SJSA1 (cell line): ENCODE measurements at places on chromosomes 12 and 14. TPM values are rescaled to one million over a fixed set of nuclear protein-coding genes. Genes with fewer than 3 reads are reported as not detected.

The OXA1L gene
- 42.9 and 54.4 TPM in 2 replicates for total RNA-seq

The DHRS2 gene
- 0.21 and 1.2 TPM in 2 replicates for total RNA-seq

DNA sequence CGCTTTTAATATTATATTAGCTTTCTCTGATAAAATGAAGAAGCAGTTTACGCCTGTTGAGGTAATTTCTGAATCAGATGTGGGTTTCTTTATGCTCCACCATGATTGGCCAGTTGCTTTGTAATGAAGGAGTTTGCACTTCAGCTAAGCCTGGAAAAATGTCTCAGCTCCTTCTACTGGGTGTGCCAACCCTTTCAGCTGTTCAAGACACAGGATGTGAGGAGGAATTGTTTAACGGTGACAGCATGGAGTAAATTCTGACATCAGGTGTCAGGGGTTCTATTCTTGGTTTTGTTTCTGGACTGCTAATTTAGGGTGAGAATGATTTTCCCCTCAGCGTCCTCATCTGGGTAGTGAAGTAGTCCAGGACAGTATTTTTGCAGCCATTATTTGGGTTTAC, 43.5 kb downstream of the FLRT2 start:
- no peak for DNase-seq

The NPAS3 gene
- 0.26 TPM in 1 of 2 replicates, not detected in the other for total RNA-seq

DNA sequence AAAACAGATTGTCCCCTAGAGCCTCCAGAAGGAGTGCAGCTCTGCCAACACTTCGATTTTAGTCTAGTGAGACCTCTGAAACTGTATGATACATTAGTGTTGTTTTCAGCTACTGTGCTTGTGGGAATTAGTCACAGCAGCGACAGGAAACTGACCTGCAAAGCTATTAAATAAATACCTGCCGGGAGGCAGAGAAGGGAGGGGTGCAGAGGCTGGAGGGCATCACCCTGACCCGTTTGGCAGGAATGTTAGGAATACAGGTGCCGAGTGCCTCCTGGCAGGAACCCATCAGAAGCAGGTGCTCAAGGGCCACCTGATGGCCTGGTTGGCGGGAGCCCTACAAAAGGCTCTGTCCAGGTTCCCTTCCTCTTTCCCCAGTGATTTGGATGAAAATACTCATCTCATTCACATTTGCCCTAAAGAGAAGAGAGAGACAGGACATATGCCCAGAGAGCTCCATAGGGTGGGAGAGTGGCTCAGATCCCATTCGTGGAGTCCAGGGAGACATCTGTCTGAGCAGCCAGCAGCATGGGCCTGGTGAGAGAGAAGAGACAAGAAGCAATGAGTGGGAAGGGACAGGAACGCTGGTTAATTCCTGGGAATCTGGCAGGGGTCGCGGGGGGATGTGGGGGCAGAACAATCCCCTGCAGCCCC, 44.6 kb downstream of the C14orf132 start:
- DNase-seq, result no peak

DNA sequence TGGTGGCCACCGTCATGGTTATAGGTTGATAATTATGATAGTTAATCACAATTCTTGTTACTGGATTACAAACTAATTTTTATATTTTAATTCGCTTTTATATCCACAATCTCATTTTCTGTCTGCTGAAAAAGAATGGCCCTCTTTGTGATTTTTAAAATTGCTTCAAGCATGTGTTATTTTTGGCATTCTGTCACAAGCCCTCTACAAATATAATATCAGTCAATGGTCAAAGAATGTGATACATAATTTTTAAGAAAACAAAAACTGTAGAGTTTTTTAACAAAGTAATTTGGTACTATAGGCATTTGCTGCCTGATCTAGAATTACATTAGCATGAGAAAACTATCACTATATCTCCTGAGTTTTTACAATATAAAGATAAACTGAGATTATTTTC, 352.0 kb upstream of the TMTC1 start:
- DNase-seq, result no peak

The IFNG-AS1 gene
- not detected in 2 replicates for total RNA-seq

- no peak for DNase-seq
Observed at GRCh38 chr12:99767809-99768208, 120.3 kb downstream of the GARIN6 start.

DNA sequence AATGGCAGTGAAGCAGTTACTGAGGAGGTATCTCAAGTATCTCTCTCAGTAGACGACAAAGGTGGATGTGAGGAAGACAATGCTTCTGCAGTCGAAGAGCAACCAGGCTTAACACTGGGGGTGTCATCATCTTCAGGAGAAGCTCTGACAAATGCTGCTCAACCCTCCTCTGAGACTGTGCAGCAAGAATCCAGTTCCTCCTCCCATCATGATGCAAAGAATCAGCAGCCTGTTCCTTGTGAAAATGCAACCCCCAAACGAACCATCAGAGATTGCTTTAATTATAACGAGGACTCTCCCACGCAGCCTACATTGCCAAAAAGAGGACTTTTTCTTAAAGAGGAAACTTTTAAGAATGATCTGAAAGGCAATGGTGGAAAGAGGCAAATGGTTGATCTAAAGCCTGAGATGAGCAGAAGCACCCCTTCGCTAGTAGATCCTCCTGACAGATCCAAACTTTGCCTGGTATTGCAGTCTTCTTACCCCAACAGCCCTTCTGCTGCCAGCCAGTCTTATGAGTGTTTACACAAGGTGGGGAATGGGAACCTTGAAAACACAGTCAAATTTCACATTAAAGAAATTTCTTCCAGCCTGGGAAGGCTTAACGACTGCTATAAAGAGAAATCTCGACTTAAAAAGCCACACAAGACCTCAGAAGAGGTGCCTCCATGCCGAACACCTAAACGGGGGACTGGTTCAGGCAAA, 216.6 kb downstream of the AKAP6 start:
- DNase-seq, result no peak

GRCh38 chr12:30753751-30754382, 884 bp downstream of the CAPRIN2 start:
- DNase-seq, result peak; percentile 40

DNA sequence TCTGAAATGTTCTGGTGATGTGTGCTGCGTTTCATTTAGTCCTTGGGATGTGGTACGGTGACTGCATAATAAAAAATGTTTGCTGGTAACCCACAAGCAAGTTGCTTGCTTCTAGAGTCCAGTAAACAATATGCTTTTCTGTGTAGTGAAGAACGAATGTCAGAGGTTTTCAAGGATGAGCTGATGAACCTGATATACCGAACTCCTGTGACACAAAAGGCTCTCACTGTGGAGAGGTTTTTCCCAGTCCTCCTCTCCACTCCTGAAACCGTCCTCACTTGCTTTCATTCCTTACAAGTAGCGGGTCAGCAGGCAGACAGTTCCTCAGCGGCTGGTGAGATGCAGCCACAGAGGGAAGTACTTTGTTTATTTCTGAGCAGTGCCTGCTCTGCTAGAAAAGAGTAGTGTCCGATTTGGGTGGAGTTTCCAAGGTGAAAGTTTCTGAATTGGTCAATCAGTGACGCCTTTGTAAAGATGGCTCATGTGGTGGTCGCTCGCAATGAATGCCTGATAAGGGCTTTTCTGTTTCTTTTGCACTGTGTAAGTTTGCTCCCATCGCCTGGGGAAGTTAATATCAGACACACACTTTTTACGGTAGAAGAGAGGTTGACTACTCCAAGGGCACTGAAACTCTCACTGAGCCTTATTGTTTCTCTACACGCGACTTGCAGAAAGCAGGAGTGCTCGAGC, 3.0 kb downstream of the ETV6 start:
- DNase-seq, result no peak

DNA sequence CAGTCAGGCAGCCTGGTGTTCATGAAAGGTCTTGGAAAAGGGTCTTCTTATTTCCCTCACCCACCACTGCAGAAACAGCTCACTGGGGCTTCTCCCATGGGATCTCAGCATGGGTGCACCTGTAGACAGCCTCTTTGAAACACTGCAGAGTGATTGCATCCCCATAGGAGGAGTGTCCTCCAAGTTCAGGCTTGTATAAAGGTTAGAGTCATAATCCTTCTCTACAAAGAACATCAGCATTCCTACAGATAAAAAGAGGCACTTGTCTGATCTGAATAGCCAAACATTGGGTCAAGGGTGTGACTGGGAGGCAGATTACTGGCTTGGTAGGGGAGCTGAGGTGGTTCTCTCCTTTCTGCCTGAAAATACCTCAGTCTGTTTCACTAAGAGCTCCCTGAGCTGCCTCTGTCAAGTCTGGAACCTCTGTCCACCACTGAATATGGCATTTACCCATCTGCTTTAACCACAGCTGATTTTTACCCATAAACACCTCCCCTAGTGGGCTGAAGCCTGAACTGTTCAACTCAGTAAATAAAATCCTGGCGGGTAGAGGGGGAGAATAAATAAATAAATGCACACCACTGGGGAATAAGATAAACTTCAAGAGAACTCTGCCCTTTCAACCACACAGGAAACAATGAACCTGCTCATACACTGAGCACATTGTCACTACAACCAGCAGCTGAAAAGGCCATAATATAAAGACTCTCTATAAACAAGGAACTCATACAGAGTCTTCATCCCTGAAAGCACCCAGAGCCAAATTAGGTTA, 120.7 kb upstream of the SCAF11 start:
- no peak for DNase-seq

DNA sequence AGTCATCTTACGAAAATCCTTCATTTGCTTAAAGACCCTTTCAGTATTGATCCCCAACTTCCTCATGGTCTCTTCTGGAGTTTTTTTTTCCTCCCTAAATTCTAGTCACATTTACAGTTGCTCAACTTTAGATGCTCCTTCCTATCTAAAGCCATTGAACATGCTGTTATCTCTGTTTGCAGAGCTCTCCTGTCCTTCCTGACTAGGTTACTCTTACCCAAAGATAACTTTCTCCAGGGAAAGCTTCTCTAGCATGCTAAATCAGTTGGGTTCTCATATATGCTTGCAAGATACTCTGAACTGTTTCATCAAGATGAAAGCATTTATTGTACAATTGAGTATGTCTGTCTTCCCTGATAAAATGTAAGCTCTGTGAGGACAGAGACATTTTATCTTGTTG, 1.8 kb upstream of the RAB21 start:
- no peak for DNase-seq

The MAP3K9 gene
- 0.22 and 0.68 TPM in 2 replicates for total RNA-seq

DNA sequence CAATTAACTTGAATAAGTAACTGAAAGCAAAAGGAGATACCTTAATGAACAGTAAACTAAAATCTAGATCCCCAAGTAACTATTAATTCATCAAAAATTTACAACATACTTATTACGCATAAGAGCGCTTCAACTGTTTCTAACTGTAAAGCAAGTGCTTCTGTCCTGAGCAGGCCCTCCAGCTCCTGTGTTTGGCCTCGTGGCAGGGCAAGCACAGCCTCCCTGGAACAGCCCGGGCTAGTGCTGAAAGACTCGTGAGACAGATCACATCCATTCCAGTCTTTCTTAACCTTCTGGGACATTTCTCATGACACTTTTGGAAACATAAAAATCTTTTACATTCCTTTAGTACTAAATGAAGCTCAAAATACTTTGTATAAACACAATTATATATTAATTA, 178.8 kb upstream of the ABCD2 start:
- no peak for DNase-seq

DNA sequence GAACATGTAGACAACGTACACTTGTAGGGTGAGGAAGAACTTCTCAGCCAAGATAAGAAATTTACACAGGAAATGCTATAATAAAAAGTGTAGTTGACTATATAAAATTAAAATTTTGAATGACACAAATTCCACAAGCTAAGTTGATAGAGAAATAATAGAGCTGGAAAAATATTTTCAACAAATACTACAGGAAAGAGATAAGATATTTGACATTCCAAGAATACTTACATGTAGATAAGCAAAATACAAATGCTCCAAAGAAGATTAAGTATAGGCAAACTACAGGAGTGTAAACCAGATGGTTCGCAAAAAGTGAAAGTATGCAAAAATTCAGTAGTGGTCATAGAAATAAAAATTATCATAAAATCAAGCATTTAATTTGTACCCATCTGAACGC, 49.2 kb upstream of the ANP32D start:
- DNase-seq, result no peak

DNA sequence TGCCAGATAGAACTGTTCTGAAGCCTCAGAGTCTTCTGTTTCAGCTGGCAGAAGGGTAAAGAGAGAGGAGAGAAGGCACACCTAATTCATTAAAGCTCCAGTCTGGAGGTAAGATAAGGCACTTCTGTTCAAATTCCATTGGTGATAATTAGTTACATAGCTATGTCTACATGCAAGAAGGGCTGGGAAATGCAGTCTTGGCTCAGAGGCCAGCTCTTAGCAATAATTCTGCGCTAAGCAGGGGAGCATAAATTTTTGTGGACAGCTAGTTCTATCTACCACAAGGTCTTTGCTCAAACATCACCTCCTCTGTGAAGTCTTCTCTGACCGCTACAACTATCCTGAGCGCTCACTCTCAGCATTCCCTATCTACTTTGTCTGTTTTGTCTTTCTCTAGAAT, 14.3 kb upstream of the E2F7 start:
- DNase-seq, result no peak

GRCh38 chr14:67343601-67344230, 15.9 kb downstream of the ATP6V1D start:
- DNase-seq, result no peak

DNA sequence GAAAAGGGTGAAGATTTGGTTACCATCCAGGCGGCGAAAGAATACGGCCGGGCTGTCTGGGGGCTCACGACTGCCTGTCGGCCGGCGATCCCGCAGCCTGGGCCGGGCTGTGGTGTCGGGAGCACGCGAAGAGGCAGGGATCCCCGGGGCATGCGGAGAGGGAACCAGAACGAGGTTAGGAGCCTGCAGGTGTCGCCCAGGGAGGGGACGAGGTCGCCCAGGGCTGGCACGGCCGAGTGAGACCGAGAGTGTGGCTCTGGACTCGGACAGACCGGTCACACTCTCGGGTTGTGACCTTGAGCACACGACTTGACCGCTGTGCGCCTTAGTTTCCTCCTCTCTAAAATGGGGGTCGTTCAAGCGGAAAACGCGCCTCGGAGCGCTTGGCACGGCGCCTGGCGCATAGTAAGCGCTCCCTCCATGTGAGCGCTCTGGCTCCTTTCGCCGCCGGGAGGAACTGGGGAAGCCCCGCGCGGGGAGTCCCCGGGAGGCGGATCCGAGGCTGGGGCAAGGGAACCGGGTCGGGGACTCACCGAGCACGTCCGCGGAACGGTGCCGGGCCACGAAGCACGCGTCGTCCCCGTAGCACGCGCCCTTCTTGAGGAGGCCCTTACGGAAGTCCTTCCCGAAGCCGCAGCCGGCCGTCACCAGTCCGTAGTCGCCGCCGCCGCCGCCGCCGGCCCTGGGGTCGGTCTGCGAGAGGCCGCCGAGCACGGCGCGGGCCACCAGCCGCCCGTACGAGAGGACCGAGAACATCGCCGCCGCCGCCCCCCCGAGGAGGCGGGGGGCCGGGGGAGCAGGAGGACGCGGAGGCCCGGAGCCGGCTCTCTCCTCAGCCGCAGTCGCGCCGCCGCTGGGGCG, 612 bp downstream of the PPTC7 start:
- peak; percentile 66 for DNase-seq

The TPH2 gene
- 0.11 TPM in 1 of 2 replicates, not detected in the other for total RNA-seq

- no peak for DNase-seq
Observed at GRCh38 chr14:100891051-100891450, 12.5 kb downstream of the RTL1 start.

- DNase-seq, result no peak
Observed at GRCh38 chr12:80848858-80849257, 88.9 kb downstream of the LIN7A start.
